ENCODE measurements at places on chromosomes 2 and 18. TPM values are rescaled to one million over a fixed set of nuclear protein-coding genes. Genes with fewer than 3 reads are reported as not detected.
A peak's percentile ranks its signal among the peaks of the same experiment; 100 is the strongest.

The GYPC gene
- 161 TPM for total RNA-seq

The TDRD15 gene
- not detected for total RNA-seq

The PLCD4 gene
- total RNA-seq = 0.43 TPM

The ZNF892 gene
- 3.6 TPM for total RNA-seq

The CCL20 gene
- total RNA-seq = 3.4 TPM

The CCT7 gene
- 503 TPM for total RNA-seq

The ADGRF3 gene
- total RNA-seq = 7.5 TPM

The CERKL gene
- total RNA-seq = not detected

The CPSF3 gene
- total RNA-seq = 63.3 TPM

The SMAD4 gene
- total RNA-seq = 86.7 TPM

The CCDC121 gene
- total RNA-seq = 0.19 TPM

The STARD6 gene
- not detected for total RNA-seq

The RMC1 gene
- total RNA-seq = 54.0 TPM

The TTN gene
- 9.2 TPM for total RNA-seq

- DNase-seq = no peak
Observed at GRCh38 chr2:95700519-95700918, 108.7 kb downstream of the TRIM43 start.

GRCh38 chr18:68735483-68736343 lies 20.8 kb upstream of the TMX3 start:
- DNase-seq = no peak

GRCh38 chr2:228847684-228848083 lies 423.4 kb downstream of the PID1 start:
- DNase-seq = no peak

GRCh38 chr2:153057743-153058142 lies 339.3 kb downstream of the ARL6IP6 start:
- no peak for DNase-seq

DNA sequence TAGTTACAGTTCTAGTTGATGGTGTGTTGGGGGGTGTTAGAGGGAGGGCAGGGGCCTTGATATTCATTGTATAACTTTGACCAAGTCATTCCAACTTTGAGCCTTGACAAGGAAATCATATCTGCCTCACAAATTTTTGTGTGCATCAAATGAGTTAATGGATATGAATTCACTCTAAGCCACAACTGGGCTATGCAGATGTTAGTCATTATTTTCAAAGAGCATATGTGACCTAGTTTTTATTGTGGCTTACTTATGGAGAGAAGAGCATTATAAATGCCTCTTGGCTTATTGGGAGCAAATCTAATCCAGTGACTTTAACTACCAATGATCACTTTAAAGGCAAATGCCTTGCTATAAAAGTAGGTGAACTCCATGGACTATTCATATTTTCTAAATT lies 250.2 kb downstream of the LPIN1 start:
- DNase-seq = no peak

DNA sequence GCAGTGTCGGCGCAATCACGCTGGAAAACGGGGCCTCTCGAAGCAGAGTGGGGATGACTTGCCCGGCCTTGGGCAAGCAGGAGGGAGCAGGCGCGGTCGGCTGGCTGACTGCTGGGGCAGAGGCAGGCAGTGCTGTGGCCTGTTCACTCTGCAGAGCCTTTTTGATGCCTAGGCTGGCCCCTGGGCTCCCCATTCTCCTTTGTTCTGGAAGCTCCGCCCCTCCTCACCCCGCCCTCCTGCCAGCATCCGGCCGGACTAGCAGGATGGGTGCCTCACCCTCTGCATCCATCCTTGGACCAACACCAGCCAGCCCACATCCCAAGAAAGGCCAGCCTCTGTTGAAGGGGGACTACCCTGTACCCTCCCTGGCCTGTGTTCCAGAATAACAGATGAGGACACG lies at the start of gene ASPRV1:
TSS of gene ASPRV1 (minus strand) at position 136 of the 400 bp plus-strand sequence. CDS start 195 bp downstream, outside the sequence.
- peak; percentile 48 for DNase-seq

DNA sequence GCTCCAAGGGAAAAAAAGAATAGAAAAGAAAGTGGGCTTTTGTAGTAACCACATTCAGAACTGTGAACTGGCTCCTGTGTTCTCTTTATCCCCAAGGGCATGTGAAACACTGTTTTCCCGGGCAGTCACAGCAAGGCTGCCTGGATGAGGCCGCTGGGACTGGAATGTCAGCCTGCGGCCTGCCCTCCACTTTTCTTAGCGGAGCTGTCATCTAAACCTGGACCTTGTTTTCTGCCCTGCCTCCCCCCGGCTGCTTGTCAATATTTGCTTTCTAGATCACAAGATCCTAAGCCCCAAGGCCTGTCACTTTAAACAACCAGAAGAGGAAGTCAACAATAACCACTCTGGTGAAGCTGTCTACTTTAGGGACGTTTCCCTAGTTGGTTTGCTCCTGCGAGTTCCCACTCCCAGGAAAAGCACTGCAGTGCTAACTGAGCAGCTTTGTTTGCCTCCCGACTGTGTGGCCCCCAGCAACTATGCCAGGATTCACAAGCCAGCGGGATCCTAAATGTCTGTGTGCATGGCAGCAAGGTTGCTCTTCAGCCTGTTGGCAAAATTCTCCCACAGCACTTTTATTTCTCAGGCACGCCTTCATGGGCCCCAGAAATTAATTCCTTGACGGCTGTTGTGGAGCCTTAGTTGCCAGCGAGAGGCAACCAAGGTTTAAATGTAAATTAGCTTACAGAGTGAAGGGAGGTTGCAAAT lies 30.6 kb downstream of the SOWAHC start:
- no peak for DNase-seq

GRCh38 chr2:24203029-24203786 lies 28.4 kb downstream of the FAM228A start:
- no peak for DNase-seq

GRCh38 chr2:220583725-220584124 lies 956.3 kb downstream of the SLC4A3 start:
- DNase-seq = no peak

GRCh38 chr2:142069251-142069888 lies 61.4 kb downstream of the LRP1B start:
- no peak for DNase-seq

- no peak for DNase-seq
Observed at GRCh38 chr18:70387027-70387426, 98.2 kb downstream of the SOCS6 start.

GRCh38 chr18:78693429-78693828 lies 286.2 kb upstream of the SALL3 start:
- DNase-seq = no peak

- no peak for DNase-seq
Observed at GRCh38 chr2:205347899-205348298, 334.4 kb upstream of the NRP2 start.

- DNase-seq = no peak
Observed at GRCh38 chr18:11004951-11005350, 144.4 kb downstream of the PIEZO2 start.

- peak; percentile 84 for DNase-seq
Observed at GRCh38 chr2:218406949-218407618, 7.4 kb downstream of the CTDSP1 start.

- DNase-seq = no peak
Observed at GRCh38 chr2:166560022-166560421, 66.0 kb upstream of the SCN7A start.

DNA sequence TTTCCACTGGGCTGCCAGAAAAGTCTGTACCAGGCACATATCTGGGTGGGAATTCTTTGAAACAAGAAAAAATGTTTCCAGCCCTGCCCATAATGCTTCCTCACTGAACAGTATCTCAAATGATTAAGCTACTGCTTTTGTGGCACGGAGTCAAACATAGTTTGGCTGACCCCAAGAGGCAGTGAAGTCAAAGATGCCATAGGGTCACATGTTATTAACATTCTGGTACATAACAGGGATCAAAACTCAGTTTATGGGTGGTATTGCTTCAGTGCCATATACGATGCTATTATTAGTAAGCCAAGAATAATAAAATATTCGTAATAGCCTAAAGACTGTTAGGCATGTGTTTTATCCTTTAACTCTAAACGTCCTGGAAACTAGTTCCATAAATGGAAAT lies 112.4 kb downstream of the FEZ2 start:
- no peak for DNase-seq

GRCh38 chr2:106363791-106364190 lies 104.4 kb downstream of the RGPD3 start:
- DNase-seq = no peak

GRCh38 chr2:52335727-52336126 lies 1303.8 kb upstream of the NRXN1 start:
- no peak for DNase-seq

DNA sequence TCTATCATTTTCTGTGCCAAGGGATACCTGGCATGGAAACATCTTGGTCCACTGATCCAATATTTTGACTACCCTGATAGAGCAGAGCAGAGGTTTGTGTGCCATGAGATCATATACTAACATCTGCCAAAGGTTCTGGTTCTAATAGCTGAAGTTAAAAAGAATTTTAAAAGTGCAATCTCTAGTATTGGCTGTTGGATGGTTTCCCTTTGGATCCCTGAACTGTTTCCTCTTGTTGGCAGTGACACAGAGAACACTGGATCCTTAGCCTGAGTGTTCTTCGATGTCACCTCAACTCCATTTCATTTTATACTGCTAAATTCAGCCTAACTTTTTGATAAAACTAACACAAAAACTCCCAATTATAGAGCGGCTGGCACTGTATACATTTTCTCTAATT lies 169.3 kb upstream of the FBXO11 start:
- no peak for DNase-seq

GRCh38 chr2:113181258-113182051 lies 7.7 kb downstream of the PSD4 start:
- DNase-seq = no peak

DNA sequence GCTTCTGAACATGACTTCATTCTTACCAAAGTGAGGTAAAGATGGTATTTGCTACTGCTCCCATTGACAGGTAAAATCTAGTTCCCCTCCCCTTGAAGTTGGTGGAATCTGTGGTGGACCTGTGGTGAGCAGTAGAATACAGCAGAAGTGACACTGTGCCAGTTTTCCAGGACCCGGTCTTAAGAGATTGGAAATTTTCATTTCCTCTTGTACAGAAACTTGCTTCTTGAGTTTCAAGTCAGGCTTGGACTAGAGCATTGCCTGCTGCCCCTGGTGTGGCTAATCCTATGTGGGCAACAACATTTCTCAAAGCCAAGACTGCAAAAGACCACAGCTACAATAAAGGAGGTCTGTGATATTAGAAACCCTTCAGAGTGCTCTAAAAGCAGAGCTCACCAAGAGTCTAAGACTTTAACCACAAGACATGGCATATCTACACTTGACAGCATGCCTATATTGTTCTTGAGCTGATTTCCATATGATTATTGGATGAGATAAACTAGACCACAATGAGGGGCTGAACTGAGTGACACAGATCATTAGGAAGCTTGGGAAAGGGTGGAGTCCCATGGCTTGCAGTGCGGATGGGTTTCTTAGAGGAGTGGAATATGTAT lies 458.1 kb downstream of the BCL11A start:
- DNase-seq = no peak

DNA sequence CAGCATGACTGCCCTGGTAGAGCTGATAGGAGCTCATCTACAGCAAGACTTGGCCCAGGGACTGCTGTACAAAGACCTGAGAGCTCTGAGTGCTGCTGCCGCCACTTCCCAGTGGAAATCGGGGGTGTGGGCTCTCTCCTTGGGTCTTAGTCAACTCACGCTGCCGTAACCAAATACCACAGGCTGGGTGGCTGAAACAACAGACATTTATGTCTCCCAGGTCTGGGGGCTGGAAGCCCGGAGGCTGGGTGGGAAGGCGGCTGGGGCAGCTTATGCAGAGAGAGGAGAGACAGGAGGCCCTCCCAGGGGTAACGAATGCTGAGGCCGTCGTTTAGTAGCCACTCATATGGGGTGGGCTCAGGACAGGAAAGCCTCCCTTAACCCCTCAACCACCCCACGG lies 15.4 kb upstream of the MAL start:
- DNase-seq = no peak

- DNase-seq = no peak
Observed at GRCh38 chr2:133498662-133499585, 69.3 kb downstream of the NCKAP5 start.

- no peak for DNase-seq
Observed at GRCh38 chr2:46720592-46721185, 194.9 kb downstream of the MCFD2 start.

DNA sequence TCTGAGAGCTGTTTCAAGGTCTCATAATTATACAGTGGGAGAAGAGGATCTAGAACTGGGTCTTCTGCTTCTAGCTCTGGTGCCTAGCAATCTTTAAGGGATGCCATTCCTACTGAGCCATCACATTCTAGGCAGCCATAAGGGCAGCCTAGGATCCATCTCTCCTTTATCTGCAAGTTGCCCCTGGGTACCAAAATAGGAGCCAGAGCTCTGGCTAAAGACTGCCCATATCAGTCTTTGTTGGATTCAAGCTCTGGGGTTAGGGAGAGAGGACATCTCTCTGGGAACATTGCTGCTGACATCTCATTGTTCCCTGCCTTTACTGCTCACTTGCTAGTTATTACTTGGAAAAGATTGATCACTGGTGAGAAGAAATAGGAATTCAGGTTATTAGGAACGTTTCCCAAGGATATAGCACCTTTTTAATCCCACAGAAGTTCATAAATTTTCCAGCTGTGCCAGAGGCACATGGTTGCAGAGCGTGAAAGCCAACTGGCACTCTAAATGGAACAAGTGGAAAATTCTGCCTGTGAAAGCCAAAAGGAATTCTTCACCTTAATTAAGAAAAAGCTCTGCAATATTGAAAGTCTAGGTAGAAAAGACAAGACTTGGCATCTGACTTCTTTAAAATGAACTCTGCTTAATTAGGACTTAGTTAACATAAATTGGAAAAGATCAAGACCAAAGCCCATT lies 102.2 kb downstream of the CDC42EP3 start:
- DNase-seq = no peak

DNA sequence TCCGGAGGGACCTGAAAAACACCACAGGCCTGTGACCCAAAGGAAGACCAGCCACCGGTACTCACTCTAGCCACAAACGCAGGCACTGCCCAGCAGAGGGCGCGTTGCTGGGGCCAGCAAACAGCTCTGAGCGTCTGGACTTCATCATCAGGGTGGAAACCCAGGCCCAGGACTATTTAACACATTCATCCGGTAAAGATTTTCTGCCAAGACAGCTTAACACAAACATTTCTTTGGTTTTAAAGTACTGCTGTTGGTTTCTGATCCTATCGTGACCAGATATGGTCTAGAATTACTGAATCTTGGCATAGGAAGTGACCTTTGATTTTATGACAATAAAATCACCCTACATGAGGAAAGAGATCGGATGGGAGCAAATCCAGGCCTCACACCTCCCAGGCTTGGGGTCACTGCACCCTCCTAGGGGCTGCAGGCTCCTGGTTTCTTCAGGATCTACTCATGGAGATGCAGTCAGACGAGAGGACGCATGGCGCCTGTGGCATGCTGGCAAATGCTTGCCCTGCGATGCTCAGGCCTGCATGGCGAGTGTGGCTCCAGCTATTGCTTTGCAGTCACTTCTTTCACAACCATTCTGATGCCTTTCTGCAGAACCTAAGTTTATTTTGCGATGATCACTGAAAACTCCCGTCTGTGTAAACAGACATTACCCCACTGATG lies 130.4 kb downstream of the COL4A4 start:
- DNase-seq = no peak

DNA sequence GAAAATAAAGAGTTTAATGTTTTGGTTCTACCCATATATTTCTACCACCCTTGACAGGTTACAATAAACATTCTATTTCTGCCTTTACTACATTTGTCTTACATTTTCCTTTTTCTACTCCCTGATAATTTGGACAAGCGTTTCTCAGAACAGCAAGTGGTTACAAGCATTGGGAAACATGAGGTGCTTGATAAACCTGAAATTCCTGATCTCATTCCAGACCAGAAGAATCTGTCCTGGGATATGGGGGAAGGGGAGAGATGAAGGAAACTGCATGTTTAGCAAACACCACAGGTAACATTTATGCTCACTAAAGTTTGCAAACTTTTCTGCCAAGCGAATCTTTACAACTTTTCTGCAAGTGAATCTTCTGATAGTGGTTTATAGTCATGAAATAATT lies 28.3 kb upstream of the DSC1 start:
- DNase-seq = no peak
